ENCODE measurements at places on chromosomes 3 and 15. TPM values are rescaled to one million over a fixed set of nuclear protein-coding genes. Genes with fewer than 3 reads are reported as not detected.

- DNase-seq, result peak; percentile 97
Measured at GRCh38 chr3:10015461-10015904, 10.8 kb upstream of the FANCD2 start.

DNA sequence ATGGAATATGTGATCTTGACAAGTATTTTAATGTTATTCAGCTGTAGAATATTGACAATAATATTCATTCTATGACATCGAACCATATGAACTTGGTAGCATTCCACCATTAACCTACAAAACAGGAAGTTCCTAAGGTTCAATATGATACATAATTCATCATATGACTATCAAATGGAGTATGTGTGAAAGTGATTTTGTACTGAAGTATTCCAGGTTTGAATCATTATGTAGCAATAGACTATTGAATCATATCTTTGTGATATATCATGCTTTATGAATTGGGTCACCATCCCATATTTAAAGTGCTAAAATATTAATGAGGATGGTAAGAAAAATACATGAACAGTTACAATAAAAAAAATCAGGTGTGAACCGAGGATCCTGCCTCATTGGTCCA lies 95.1 kb downstream of the TP63 start:
- DNase-seq, result peak; percentile 23

DNA sequence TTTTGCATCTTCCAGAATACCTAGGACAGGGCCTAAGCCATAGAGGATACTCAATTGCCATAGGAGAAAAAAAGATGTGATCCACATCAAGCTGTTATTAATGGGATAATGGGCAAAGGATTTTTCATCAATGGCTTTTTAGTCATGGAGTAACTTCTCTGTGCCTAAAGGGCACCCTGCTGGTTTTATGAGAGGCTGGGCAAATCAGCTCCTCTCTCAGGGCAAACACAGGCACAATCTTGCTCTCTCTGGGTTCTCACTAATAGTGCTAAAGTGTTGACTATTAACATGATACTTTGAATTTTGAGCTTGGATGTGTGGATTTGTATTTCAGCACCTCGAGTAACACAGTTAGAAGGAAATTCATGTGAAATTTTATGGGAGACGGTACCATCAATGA lies 67.6 kb downstream of the GHSR start:
- DNase-seq, result no peak

DNA sequence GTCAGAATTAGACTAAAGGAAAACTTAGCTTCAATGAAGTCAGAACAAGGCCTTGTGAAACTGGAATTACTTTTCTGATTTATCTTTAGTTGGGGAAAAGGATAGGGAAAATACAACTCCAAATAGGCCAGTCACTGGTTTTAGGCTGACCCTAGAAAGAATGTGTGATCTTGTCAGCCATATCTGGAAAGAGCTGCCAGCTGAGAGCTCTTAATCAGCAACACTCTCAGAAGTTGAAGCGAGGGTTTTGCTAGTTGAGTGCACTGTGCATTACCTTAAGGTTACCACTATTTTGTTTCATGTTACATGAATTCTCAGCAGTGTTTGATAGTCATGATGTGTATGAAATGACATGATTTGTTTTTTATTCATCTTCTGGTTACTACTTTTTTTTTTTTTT lies 905.3 kb upstream of the ALCAM start:
- DNase-seq, result no peak

DNA sequence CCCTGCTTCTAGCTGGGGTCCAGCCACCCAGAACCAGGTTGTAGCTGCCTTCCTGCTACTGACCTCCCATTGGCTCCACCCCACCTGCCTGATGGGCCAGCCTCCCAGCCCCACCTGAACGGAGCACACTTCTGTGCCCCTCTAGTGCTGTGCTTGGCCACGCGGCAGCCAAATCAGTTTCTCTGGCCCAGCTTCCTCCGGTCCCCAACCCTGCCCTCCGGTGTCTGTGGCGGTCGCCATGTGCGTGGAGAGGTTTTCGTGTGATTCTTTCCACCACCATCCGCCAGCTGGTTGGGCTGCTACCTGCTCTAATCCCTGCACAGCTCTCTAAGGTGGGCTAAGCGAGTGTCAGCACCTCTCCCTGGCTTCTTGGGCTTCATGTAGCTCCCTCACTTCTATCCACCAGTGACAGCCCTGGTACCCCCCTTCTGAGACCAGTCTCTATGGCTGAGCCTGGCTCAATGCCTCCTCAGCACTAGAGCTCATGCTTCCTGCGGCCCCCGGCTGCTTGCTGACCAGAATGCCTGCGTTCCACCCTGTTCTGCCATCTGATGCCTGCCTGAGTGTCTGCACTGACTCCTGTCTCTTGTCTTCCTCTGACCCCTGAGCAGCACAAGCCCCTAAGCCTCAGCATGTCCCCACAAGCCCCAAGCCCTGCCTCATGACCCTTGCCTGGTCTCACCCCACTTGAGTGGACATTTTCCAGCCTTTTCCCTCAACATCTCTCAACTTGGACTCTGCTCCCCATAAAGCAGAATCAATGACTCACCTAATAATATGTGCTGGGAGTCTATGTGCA lies 23.2 kb upstream of the MAGEF1 start:
- DNase-seq, result no peak

DNA sequence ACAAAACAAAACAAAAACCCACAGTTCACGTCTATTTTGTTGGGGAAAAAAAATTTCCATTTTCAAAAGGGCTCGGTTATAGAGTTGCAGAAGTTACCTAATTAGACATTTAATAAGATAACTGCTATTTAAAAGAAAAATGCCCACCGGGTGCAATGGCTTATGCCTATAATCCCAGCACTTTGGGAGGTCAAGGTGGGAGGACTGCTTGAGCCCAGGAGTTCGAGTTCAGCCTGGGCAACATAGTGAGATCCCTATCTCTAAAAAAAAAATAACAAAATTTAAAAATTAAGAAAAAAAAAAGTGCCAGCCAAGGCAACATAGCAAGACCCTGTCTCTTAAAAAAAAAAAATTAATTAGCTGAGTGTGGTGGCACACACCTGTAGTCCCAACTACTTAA lies 19.2 kb downstream of the SEC11A start:
- no peak for DNase-seq

DNA sequence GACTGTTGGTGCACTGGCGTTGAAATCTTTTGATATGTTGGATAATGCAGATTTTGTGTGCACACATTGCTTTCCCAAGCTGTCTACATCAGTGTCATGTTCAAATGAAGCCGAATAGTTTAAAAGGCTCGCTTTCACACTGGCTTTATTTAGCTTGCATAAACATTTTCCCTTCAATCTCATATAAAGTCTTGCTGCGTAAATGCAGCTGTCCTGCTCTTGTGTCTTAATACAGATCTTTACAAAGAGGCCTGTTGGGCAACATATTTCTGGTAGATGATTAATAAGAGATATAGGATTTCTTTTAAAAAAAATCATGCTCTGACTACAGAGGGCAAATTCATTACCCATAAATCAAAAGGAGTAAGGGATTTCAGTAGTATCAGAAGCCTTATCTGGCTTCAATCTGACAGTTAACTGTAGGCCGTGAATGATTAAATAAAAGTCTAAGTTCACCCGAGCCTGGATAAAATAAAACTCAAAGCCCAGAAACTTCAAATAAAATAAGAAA lies 937.2 kb downstream of the FHIT start:
- DNase-seq, result no peak

DNA sequence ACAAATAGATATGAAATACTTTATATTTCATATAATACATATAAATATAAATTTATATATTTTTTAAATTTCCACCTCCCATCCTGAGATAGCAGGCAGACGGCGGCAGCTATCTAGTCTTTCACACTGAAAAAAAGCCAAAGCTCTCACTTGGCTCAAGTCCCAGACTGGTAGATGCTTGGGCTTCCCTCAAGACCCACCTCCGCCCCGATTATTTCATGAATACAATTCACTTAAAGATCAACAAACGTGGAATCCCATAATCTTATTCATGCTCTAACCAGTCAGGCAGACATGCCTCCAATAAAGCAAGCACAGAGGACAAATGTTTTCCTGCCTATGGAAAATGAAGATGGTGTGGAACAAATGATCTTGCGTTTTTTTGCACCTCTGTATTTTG lies 275.9 kb upstream of the NR2F2 start:
- peak; percentile 77 for DNase-seq

- DNase-seq, result no peak
Measured at GRCh38 chr3:114194750-114195149, 15.9 kb upstream of the DRD3 start.

DNA sequence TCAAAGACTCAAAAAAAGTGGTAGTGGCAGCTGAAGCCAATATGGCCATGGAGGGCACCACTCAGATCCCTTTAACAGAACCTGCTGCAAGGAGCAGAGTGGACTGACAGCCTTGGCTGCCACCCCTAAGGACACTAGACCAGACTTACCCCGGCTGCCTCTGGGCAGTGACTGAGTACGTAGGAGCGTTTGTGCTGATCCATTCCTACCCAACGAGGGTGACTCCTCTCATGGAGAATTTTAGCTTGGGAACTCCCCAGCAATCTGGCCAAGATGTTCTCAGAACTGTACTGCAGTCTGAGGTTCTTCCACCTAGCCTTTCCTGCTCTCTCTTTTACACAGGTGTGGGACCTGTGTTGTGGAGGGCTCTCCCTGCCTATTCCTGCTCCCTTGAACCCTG lies 22.1 kb downstream of the CLEC3B start:
- peak; percentile 38 for DNase-seq

DNA sequence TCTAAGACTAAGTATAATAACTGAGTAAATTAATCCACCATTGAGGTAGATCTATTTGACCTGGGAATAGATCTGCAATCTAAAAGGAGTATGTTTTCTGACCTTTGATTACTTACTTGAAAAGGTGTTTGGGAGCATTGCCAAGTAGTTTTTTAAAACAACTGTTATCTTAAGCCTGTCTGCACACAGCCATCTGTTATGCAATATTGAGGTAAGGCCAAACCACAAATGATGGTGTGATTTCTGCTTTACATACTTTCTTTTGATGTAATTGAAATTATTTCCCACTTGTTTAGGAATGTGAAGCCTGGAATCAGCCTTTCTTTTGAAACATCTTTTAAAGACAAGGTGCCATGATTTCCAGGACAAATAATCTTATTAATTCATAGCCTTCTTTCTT lies 274.0 kb downstream of the BBX start:
- peak; percentile 69 for DNase-seq

Gene BHLHE40
- total RNA-seq, result 22.8 TPM

Gene NLGN1
- total RNA-seq, result 12.5 TPM

Gene SLC2A2
- not detected for total RNA-seq

Gene KBTBD8
- total RNA-seq, result 8.6 TPM

Gene ALDH1A2
- not detected for total RNA-seq

Gene PAK2
- 33.9 TPM for total RNA-seq
